Ascending aorta (tissue), 2 donors: ENCODE measurements at places on chromosomes 5 and 9.

- DNase-seq = no peak
Observed at GRCh38 chr5:51214746-51215145, 168.5 kb upstream of the ISL1 start.

- no peak for DNase-seq
Observed at GRCh38 chr9:5650356-5651105, 21.6 kb downstream of the RIC1 start.

DNA sequence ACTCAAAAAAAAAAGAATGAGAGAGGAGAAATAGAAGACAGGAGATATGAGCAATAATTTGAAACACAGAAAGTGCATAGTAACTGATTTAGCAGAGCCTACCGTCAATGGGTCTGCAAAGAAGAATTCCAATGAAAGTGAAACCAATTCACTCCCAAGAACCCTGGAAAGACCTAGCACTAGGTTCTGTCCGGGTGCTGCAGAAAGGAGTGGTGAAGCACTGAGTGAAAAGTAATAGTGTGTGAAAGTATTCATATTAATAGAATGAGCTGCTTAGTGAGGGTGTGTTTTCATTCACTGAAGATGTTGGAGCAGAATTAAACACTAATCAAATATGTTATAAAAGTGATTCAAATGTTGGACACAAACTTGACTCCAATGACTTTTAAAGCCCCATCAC, 51.3 kb upstream of the SLC30A5 start:
- no peak for DNase-seq

GRCh38 chr5:59317774-59318205, 575.7 kb downstream of the PDE4D start:
- DNase-seq = no peak

GRCh38 chr5:92886751-92887150, 694.3 kb downstream of the NR2F1-AS1 start:
- no peak for DNase-seq

- DNase-seq = no peak
Observed at GRCh38 chr5:68482199-68482598, 266.6 kb downstream of the PIK3R1 start.

DNA sequence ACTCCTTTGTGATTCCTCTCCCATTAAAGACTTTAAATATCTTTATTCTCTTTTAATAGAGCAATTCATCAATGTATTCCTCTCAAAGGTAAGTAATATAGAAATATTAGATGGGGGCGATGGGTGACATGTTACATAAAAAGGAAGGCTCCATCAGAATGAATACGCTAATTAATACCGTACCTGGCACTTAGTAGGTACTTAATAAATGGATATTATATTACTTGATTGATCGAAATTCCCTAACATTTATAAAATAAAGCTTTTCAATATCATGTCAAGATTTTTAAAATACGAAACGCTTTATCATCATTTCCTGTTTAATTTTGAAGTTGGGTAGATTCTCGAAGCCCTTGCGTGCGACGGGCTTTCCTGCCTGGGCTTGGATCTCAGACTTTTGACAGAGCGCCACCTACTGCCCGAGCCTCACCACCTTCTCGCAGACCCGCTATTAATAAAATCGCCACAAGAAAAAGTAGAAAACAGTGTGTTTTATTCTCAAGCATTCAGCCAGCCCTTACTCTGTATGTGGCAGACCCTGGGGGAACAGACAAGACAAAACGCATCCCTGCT, 99.4 kb downstream of the C5orf15 start:
- peak; percentile 82 for DNase-seq

- no peak for DNase-seq
Observed at GRCh38 chr9:92661743-92662142, 8.2 kb downstream of the IPPK start.

DNA sequence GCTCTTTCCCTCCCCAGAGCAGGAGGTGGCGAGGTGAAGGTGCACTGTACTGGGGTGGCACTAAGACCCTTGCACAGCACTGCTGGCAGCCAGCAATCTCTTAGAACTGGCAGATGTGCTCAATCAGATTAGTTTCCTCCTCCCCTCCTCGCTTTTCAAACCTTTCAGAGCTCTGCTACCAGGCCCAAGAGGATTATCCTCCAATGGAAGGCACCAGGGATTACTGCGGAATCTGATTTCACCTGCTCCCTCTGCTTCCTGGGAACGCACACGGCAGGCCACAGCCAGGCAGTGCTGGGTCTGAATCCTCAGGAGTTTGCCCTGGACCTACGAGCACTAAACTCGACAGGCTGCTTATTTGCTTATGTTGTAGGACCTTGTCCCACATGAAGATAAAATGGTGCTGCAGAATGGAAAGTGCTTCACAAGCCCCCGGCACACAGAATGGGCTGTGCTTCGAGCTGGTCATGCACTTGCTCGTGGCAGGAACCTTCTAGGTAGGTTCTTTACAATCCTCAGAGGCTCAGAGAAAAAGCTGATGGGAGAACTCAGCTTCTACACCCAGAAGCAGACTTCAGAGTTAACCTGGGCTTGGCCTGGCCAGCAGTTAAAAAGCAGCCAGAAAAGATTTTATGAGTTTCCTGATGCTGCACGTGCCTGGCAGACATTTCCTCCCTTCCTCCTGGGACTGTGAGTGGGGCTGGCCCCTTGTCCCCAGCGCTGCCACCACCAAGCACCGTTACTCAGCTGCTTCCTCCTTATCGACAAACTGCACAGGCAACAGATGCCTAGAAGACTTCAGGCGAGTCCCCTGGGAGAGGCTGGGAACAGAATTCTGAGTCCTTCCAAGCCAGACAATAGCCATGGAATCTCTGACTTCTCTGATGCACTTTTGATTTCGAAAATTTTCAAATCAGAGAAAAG, 33.1 kb downstream of the FABP6 start:
- DNase-seq = no peak

- no peak for DNase-seq
Observed at GRCh38 chr9:87445646-87446045, 52.0 kb upstream of the DAPK1 start.

GRCh38 chr5:146643776-146644175, 127.8 kb upstream of the GPR151 start:
- no peak for DNase-seq

GRCh38 chr9:4139196-4139595, 160.7 kb downstream of the GLIS3 start:
- DNase-seq = no peak

GRCh38 chr9:109419531-109419930, 78.6 kb downstream of the PTPN3 start:
- no peak for DNase-seq

DNA sequence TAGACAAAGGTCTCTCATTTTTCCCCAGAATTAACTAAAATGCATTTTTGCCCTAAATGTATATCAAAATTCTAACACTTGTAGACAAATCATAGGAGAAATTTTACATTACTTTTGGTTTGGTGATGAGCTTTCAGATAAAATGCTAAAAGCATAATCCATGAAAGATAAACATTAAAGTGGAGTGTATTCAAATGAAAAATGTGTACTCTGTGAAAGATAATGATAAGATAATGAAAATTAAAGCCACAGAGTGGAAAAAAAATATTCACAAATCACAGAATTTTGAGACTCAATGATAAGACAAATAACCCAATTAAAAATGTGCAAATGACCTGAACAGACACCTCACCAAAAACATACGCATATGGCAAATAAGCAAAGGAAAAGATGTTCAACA, 176.9 kb upstream of the ADAMTS16 start:
- DNase-seq = no peak

GRCh38 chr5:67353500-67354450, 157.2 kb upstream of the CD180 start:
- no peak for DNase-seq

- no peak for DNase-seq
Observed at GRCh38 chr5:78269088-78269703, 25.3 kb downstream of the AP3B1 start.

GRCh38 chr5:139805545-139805944, 9.9 kb downstream of the PSD2 start:
- no peak for DNase-seq

DNA sequence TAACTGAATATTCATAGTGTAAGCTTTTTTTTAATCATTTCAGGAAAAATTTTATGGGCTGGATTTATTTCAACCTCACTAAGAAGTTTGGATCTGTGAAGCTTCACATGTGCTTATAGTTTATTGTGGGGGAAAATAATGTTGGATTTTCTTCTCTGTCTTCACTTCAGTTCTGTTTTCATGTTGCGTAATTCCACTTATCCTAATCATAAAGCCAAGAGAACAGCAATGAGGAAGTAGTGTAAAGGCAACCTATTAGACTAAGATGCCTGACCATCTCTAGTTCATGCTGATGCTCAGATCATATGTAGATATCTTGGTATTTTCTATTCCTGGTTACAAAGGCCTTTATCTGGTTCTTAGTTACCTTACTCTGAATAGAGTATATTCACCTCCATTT, 50.0 kb downstream of the CD180 start:
- DNase-seq = no peak

- DNase-seq = no peak
Observed at GRCh38 chr5:173493040-173493439, 123.4 kb downstream of the BOD1 start.

GRCh38 chr9:115191667-115192066, 73.7 kb upstream of the TNC start:
- DNase-seq = no peak

GRCh38 chr9:135701067-135701958, 672 bp upstream of the KCNT1 start:
- no peak for DNase-seq

DNA sequence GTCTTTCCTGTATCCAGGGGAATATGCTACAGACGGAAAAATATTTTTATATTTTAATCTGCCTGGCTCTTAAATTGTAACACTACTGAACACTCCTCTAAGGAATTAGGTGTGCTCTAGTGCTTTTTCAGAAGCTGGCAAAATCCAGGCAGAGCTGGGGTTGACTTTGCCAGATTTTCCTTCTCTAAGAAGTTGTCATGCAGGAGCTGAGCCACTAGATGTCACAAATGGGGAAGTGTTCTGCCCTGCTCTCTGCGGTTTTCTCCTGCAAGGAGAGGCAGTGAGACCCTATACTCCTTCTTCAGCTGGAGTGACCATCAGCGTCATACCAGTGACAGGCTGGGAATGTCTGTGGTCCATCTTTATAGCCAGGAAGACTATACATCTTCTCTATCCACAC, 112.5 kb downstream of the HAPLN1 start:
- no peak for DNase-seq

DNA sequence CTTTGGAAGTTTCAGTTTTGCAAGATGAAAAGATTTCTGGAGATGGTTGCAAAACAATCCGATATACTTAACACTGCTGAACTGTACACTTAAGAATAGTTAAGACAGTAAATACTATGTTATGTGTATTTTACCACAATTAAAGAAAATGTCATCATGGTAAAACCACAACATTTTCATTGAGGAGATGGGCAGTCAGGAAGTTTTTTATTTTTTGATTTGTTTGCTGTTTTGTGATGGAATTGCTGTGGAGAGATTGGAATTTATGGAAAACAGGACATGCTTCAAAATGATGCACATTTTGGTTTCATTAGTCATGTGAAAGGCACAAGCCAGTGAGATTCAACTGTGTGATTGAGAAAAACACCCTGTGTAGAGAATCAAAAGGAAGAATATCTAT, 90.5 kb upstream of the AGXT2 start:
- DNase-seq = no peak

DNA sequence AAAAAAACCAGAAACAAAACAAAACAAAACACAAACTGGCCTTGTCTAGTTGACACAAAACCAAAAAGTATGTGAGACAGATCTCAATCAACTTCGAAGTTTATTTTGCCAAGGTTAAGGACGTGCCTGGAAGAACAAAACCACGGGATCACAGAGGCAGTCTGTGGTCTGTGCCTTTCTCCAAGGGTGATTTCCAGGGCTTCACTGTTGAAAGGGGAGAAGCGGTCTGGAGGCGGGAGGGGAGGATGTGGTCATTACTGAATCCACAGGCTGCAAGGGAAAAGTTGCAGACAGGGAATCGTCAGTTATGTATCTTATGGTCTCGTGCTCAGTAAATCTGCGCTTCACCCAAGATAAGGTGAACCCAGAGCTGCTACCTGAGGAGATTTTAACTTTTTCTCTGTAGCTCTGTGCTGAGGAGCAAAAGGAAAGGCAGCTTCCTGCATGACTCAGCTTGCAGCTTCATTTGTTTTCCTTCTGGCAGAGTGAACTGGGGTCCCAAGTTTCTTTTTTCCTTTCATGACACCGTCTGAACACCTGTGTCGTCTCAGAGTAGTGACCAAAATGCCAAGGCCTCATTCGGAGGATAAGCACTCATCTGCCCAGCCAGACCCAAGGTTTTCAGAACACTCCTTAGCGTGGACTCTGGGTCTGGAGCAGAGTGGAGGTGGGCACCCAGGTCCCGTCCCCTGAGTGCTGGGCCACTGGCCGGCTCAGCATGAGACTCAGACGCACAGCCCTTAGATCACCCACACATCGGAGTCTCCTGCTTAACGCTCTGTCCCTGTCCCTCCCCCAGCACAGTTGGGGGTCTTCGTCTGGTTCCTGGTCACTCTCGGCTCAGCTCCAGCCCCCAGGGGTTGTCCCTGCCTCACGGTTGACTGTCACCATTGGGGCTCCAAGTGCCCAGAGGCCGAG, 25.9 kb downstream of the ROPN1L start:
- no peak for DNase-seq

DNA sequence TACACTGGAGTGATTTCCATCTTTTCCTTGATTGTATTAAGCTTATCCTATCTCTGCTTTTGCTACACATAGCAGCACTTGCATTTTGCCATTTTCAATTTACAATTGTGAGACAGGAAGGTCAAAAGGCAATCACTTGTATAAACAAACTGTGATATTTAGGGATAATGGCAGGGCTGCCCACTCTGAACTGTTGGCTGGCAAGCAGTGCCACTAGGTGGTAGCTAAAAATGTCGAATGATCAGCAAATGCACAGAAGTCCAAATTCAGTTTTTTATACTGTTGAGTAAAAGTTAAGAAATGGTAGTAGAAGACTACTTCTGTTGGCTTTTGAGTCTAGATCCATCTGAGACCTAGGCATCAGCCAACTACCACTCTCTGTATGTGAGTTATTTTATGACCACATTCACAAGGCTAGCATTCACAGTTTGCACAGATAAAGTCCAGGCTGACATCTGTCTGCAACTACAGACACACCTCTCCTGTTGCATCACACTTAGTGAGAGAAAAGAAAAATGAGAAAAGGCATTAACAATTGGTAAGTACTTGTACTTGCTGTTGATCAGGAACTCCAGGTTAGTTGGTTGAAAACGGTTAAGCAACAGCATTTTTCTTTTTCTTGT, 108.8 kb upstream of the ASTN2 start:
- DNase-seq = no peak

DNA sequence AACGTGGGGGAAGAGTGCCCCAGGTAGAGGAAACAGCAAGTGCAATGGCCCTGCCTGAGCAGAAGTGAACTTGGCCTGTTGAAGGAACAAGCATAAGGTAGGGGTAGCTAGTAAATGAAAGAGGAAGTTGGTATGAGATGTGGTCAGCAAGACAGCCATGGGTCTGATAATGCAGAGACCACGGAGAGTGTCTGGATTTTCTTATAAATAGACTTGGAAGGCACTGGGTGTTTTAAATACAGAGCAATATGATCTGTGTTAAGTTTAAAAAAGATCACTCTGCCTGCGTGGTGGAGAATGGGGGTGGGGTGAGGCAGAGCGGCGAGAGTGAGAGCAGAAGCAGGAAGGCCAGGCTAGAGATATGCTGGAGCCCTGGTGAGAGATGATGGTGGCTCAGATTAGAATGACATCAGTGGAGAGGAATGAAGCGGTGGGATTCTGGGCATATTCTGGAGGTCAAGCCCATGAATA, 4.2 kb downstream of the ADAM19 start:
- no peak for DNase-seq

- DNase-seq = no peak
Observed at GRCh38 chr5:179312557-179313235, 32.6 kb downstream of the ADAMTS2 start.
